IMR-90 (cell line): ENCODE measurements at places on chromosomes 5 and 9. TPM values are rescaled to one million over a fixed set of nuclear protein-coding genes. Genes with fewer than 3 reads are reported as not detected.
A peak's percentile ranks its signal among the peaks of the same experiment; 100 is the strongest.

GRCh38 chr9:100714372-100715099, 136.7 kb downstream of the CAVIN4 start:
- DNase-seq: peak; percentile 48

- DNase-seq: no peak
These were observed 43.9 kb upstream of the EGFL7 start for GRCh38 chr9:136618580-136619547.

- peak; percentile 49 for DNase-seq
These were observed 175.6 kb downstream of the SEMA5A start for GRCh38 chr5:9370256-9370655.

GRCh38 chr5:35212122-35212982, 17.9 kb downstream of the PRLR start:
- DNase-seq: no peak

- peak; percentile 90 for DNase-seq
These were observed 51.5 kb upstream of the NKD2 start for GRCh38 chr5:956941-957747.

DNA sequence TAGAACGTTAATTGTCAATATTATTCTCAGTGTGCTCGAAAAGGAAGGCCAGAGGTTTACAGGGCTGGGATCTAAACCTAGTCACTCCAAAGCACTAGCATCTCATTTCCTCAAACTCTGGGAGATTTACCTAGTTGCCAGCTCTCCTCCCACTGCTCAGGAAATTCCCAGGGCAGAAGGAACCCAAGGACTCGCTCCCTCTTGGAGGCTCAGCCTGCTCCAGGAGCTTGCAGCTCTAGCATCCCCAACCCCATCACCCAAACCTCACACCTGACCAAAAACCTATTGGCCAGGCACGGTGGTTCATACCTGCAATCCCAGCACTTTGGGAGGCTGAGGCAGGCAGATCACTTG, 26.0 kb downstream of the SERINC5 start:
- DNase-seq: no peak

DNA sequence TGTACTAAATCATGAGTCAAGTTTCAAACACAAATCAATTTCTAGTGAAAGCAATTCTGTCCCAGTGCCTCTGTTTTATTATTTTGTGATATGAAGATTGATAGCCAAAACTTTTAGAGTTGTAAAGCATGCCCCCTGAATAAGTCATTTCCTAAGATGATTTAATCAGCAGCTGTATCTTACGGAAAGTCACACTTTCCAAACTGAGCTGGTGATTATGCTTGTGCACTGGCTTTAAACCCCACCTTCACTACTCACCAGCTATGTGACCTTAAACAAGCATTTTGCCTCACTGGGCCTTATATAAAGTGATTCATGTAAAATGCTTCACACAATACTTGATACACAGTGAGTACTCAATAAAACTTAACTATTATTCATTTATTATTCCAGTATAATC, 78.1 kb downstream of the EDIL3 start:
- peak; percentile 25 for DNase-seq

The PDCD1LG2 gene
- 17.3 and 17.5 TPM in 2 replicates for polyA plus RNA-seq

The PTAR1 gene
- 7.5 and 10.6 TPM in 2 replicates for polyA plus RNA-seq

The AJM1 gene
- 1.5 and 1.9 TPM in 2 replicates for polyA plus RNA-seq

The CYLC2 gene
- not detected in 2 replicates for polyA plus RNA-seq

The SYK gene
- not detected in 2 replicates for polyA plus RNA-seq

The SLC31A1 gene
- polyA plus RNA-seq: 16.4 and 17.9 TPM in 2 replicates

The SOX30 gene
- not detected in 2 replicates for polyA plus RNA-seq
